ENCODE measurements at places on chromosomes 5 and 9.

DNA sequence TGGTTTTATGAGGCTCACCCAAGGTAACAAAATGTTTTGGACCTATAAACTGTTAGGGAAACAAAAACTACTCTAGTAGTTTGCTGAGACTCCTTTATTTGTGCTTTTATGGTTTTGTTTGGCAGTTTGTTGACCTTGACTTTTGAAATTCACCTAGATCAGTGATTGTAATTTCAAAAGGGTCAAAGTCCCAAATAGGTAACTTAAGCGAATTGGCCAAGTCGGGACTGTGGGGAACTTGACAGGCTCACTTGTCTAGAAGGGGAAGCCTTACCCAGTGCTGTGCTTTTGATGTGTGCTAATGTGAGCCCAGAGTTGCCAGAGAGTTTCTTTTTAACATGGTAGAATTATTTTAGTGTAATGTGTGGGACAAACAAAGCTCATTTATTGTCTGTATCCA, 87.2 kb upstream of the SGCD start:
- DNase-seq: no peak

- DNase-seq: peak; percentile 54
These were observed 17.9 kb upstream of the DAPK1 start for GRCh38 chr9:87479801-87480201.

DNA sequence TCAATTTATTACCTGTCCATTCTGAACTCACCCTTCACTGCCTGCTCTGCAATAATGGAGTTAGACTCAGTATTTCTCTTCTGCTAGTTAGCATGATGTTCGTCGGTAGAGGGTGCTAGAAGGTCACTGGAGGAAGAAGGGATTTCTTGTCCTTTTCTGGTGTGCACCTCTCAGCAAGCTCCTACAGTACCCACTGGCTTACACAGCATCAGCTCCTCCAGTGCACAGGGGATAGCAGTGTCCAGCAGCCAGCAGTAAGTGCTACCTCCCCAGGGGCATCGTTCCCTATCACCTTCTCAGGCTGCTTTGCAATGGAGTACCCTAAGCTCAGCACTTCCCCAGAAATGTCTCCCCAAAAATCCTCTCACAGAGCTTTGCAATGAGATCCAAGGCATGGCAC, 45.9 kb upstream of the APC start:
- DNase-seq: no peak

DNA sequence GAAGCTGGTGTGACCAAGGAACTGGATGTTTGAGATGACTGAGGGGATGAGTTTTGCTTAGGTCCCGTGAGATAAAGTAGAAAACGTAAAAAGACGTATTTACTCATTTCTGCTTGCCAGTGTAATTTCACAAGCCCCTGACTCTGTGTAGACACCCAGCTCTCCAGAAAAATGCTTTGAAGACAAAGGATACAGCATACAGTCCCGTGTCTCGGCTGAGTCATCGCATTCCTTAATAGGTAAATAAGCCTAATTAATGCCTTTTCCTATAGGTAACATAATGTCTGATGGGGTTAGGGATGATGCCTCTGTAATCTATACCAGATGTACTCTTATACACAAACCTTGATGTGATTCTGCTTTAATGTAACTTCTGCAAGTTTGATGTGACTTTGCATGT, 20.2 kb downstream of the S100Z start:
- DNase-seq: no peak

GRCh38 chr5:122130152-122130551, 806 bp downstream of the ZNF474 start:
- no peak for DNase-seq

- no peak for DNase-seq
These were observed 36.3 kb downstream of the OLFM1 start for GRCh38 chr9:135123773-135124134.

DNA sequence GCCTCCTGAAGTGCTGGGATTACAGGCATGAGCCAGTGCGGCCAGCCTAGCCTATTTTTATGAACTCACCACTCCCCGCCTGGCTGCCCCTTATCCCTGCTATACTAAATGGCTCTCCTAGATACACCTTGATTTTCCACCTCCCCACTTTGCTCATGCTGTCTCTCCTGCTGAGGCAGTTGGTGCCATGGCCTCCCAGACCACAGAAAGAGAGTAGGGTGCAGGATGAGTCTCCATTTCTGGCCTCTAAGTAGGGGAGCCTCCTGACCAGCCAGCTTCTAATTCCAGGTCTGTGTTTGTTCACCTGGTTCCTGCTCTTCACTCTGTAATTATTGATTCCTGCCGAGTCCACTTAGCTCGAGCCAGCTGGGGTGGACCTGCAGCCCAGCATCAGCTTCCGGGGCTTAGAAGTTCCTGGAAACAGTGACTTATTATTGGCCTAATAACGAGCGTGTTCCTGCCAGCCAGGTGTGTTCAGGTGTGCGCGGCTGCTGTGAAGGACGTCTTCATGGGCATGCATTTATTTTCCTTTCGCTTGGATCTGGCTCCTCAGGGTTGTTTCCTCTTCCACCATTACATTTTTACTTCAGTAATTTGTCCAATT, 34.0 kb downstream of the ZNF618 start:
- DNase-seq: no peak

- DNase-seq: no peak
These were observed 87.3 kb downstream of the CDKN2A start for GRCh38 chr9:21906881-21907280.

Measured in activated naive CD4-positive, alpha-beta T cell treated with anti-CD3 and anti-CD28 coated beads, Interleukin-2, amount 50 U/mL, for 72 hours (primary cell).